Astrocyte of the cerebellum (primary cell): ENCODE measurements at places on chromosomes 7 and 10.

DNA sequence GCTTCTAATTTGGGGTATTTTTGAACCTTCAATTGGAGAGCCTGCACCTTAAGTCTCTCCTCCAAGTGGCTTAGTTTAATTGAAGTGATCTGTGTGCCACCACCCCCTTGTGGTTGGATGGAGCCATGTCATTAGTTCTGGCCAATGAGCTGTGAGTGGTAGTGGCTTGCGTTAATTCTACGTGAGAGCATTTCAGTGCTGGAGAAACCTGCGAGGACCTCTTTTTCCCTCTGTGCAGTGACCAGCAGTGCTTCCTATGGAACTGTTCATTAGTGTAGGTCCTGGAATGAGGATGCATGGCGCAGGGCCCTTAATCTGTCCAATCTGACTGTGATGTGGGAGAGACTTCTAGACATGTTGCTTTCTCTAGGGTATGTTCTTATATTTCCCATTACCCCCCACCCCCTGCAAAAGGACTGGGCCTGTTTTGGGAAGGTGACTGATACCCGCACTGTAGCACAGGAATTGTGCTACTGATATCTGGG, 3.8 kb downstream of the HILPDA start:
- DNase-seq = peak; percentile 55

- DNase-seq = peak; percentile 82
These were observed 34.6 kb downstream of the MALSU1 start for GRCh38 chr7:23333671-23334246.

DNA sequence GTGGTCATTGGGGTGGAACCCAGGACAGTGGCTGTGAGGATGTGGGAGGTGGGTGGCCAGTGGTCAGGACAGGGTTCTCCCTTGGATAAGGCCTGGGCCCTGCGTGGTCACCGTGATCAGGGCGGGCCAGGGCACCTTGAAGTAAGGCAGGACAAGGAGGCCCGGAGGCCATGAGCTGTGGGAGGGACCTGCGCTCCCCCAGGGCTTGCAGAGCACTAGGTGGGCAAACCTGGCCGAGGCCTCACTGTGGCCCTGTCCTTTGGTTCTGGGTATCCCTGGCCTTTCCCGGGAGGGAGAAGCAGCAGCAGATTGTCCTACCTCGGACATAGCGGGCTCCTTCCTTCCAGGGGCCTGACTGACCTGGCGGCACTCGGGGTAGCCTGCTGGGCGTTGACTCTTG, 144.8 kb upstream of the RET start:
- no peak for DNase-seq

DNA sequence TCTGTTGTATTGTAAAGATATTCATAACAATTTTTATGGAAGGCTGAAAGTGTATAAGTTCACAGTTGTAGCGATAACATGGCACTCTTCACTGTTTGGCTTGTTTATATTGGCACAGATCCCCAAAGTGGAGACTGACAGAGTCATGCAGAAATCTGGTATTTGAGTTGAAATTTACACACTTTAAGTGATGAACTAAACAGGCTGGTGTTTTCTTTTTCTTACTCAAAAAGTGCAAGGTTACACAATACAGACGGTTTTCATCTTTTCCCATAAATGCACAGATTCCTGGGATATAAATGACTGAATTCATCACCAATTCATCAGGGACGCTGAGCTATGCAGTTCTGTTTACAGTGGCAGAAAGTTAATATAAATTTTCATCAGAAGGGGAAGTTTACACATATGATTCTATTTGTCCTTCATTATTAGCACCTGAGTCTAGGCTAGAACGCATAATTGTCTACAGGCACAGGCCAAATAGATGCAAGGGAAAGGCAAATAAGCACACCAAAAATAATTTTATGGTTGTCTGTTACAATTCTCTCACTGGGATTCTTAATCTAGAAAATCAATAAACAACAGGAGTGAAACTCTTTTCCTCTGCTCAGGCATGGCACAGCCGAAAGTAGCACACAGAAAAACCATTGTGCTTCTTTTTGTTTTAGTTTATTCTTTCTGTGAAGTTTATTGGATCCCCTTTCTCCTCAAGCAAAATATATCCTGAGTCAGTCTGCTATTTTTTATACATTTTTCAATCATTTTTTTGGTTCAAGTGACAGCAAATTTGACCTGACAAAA, 88.0 kb downstream of the FOXP2 start:
- no peak for DNase-seq

- no peak for DNase-seq
These were observed 56.0 kb downstream of the DYNC2I1 start for GRCh38 chr7:158912406-158912805.

- DNase-seq = no peak
These were observed 11.5 kb upstream of the KLRG2 start for GRCh38 chr7:139494835-139495579.

- no peak for DNase-seq
These were observed 1013.5 kb downstream of the GATA3 start for GRCh38 chr10:9068003-9068402.

DNA sequence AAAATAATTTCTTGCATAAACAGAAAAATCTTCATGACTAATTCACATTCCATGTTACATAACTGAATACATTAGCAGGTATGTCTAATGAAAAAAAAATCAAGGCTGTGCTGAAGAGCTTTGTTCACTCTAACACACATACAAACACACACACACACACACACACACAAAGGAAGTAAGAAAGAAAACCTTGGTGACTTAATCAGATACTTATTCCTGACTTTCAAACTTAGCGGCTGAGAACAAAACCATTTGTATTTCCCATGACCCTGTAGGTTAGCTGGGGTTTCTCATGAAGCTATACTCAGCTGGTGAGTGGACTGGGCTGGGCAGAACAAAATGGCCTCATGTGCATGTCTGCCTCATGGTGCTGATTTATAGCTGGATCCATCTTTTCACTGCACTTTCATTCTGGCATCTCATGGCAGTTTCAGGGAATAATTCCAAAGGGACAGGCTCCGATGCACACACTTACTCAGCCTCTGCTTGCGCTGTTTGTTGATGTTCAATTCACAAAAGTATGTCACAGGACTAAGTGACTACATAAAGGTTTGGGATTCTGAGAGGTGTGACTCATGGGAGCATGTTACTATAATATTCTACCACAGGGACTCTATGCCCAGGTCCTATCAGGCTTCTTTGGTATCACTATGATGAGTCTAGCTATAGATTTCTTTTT, 161.2 kb downstream of the PCLO start:
- DNase-seq = no peak

GRCh38 chr10:122244001-122244975, 26.8 kb upstream of the BTBD16 start:
- no peak for DNase-seq

GRCh38 chr10:28946479-28946878, 269.2 kb downstream of the BAMBI start:
- DNase-seq = no peak

GRCh38 chr7:53415816-53416215, 380.4 kb downstream of the POM121L12 start:
- DNase-seq = no peak

GRCh38 chr7:120407010-120407409, 134.0 kb downstream of the KCND2 start:
- DNase-seq = no peak

GRCh38 chr10:31358688-31359330, 39.8 kb downstream of the ZEB1 start:
- DNase-seq = no peak

DNA sequence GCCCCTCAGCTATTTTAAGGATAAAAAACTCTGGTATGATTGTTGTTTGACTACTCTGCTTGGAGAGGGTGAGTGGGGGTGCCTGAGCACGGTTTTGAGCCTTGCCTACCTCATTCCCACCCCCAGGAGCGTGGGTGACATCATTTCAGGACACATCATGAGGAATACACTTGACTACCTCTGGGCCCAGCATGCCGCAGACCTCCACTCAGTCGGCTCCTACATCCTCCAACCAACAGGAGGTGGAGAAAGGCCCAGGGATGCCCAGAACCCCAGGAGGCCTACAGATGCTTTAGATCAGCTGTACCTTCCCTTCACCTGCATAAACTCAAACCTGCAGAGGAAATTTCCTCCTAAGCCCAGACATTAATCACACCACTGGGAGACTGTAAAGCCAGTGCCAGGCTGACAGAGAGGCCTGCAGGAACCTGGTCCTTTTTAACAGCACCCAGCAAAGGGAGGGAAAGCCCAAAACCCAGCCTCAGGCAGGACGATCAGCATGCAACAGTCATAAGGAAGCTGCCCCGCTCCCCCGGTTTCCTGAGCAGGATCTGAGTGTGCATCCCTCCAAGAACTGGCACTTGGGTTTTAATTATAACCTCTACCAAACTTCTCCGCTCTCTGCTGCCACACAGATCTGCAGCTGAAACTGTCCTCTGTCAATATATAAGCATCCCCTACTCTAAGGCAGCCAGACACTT, 61.7 kb upstream of the ZNRF2 start:
- no peak for DNase-seq

GRCh38 chr7:82595176-82595575, 151.6 kb upstream of the CACNA2D1 start:
- DNase-seq = no peak

GRCh38 chr10:102231357-102232318, 5.5 kb downstream of the ELOVL3 start:
- DNase-seq = no peak

DNA sequence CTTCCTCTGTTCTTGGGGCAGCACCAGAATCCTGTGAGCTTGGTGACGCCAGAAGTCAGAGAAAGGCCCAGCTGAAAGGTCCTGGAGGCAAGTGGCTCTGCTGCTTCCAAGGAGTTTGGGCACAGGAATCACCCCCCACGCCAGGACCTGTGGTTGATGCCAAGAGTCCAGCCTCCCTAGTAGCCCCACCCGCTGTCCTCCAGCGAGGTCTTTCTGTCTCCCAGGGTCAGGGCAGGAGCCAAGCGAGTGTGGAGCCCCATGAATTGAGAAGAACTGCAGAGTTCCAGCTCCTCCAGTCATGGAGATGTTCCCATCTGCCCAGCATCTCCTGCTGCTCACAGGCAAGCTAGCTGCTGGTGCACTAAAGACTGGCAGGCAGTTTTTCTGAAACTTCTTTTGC, 631.7 kb upstream of the MGMT start:
- no peak for DNase-seq

DNA sequence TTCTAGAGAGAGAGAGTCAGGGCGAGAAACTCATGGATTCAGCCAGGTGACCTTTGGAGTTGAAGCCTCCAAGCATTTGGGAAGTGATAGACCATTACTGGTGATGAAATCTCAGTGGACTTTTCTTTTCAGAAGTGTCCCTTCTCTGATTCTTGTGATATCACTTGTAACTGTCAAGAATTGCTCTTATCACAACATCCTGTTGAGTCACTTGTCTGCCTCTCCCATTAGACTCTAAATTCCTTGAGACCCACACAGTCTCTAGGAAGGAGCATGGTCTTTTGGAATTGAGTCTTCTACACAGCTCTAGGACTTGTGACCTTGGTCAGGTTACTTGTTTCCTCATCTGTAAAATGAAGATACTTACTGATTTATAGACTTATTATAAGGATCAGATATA, 81.0 kb downstream of the CFAP58 start:
- no peak for DNase-seq

DNA sequence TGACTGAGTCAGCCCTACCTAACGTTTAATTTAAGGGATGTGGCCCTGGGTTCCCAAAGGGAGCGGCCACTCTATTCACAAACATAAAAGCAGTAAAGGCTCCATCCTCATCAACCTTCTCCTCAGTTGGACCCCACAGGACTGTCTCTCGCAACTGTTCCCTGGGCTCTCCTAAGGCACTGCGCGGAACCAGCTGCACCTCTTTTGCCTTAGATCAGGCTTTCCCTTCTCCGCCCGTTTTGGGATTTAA, 689 bp upstream of the GTPBP4 start:
- DNase-seq = no peak

DNA sequence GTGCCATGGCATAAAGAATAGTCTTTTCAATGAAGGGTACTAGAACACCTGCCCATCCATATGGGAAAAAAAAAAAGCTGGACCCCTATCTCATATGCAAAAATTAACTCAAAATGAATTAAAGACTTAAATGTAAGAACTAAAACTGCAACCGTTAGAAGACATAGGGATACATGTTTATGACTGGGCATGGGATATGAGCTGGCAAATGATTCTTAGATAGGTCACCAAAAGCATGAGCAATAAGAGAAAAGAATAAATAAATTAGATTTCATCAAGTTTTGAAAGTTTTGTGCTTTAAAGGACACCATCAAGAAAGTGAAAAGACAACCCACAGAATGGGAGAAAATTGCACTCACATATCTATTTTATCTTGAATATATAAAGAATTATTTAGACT, 222.0 kb downstream of the ADK start:
- DNase-seq = no peak

DNA sequence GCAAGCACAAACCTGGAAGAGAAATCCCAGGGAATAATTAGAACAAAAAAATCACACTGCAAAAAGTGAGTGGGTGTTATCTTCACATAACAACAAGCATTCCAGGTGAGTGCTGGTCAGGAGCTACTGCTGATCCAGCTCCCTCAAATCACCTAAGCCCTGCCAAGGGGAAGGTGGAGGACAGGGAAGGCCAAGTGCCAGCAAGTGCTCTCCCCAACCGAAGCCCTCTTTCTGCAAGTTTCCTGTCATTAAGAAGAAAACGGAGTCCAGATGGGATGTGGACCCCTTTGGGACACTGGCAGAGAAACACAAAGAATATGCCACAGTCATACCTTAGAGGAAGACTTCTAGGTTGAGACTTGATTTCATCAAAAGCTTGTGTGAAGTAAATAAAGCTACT, 933.0 kb upstream of the ZNF722 start:
- no peak for DNase-seq

- DNase-seq = no peak
These were observed 88.5 kb downstream of the ADCY1 start for GRCh38 chr7:45662540-45663166.

- no peak for DNase-seq
These were observed 72.1 kb downstream of the USP6NL start for GRCh38 chr10:11539191-11539868.

- DNase-seq = no peak
These were observed 6.7 kb upstream of the OAT start for GRCh38 chr10:124425227-124425962.

- DNase-seq = no peak
These were observed 20.2 kb upstream of the FHIP2A start for GRCh38 chr10:114801411-114801813.

GRCh38 chr10:131975003-131975402, 6.7 kb downstream of the BNIP3 start:
- DNase-seq = no peak

DNA sequence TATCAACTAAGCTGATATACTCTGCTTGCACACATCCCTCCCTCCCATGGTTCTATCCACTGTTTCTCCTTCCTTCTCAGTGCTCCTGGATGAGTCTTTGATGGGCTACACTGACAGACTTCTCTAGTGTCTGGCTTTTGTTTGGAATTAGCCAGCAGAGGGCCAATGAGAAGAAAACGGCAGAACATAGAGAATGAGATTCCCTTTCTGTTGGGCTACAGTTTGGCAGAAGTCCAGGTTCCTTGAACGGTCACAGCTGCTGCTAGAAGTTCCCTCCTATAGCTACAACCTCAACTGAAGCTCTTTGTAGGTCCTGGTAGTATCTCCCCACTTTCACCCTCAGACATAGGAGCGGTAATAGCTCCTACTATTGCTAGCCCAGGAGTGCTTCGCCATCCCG, 251.1 kb upstream of the LRRN3 start:
- peak; percentile 11 for DNase-seq

GRCh38 chr10:15348579-15348978, 22.5 kb downstream of the FAM171A1 start:
- DNase-seq = no peak

GRCh38 chr10:132540456-132540855, 2.9 kb downstream of the INPP5A start:
- DNase-seq = no peak
